ENCODE measurements at places on chromosomes 13 and 19.

- ATAC-seq = no peak
These were observed 711.6 kb upstream of the SLITRK6 start for GRCh38 chr13:86510792-86511191.

- no peak for ATAC-seq
These were observed 1.5 kb downstream of the NDFIP2 start for GRCh38 chr13:79482281-79482970.

DNA sequence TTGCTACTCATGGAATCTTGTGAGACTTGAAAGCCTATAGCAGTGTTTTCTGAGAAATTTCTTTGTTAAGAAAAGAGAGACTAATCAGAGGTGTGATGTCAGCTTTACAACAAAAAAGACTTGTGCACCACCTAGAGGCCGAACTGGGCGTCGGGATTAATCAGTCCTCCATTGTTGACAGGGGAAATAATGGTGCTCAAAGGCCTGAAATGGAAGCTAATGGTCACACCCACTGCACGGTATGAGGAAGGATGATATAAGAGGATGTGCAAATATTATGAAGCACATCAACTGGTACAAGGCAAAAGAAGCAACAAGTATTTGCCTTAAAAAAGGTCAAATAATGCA lies 480.2 kb upstream of the MIR17HG start:
- ATAC-seq = peak; percentile 98

DNA sequence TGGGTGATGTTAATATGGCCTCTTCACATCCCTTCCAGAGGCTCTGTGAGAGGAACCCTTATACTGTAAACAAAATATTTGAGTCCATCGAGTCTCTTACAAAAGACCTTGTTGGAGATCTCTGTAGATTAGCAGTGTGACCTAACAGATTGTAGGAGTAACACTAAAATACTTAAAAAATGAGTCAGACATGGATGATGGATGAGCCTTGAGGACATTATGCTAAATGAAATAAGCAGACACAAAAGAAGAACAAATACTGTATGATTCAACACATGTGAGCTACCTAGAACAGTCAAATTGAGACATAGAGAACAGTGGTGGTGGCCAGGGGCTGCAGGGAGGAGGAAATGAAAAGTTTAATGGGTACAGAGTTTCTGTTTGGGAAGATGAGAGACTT lies 152.2 kb upstream of the UBL3 start:
- no peak for ATAC-seq

DNA sequence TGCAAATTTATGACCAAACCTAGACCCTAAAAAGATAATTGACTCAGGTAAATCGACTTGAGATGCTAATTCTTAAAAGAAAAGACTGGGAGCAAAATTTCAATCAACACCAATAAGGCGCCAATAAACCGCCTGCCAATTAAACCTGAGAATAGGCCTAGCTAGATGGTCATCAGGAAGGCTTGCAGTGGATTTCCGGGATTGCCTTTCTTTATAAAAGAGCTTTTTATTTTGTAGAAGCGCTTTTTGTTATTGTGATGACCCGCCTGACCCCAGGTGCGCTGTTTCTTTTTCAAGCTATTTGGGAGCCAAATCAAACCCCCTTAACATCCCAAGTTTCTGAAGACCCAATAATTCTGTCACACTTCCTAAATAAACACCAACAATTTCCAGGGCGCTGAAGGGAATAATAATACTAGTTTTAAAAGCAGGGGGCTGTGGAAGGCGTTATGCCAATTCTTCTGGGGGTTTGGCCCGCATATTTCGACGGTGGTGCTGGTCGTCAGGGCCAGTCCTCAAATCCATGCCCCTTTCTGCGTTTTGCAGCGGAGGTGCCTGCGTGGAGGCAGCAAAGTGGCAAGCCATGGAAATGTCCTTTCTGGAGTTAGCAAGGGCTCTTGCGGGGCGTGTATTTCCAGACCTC lies 2.9 kb upstream of the ZIC5 start:
- no peak for ATAC-seq

DNA sequence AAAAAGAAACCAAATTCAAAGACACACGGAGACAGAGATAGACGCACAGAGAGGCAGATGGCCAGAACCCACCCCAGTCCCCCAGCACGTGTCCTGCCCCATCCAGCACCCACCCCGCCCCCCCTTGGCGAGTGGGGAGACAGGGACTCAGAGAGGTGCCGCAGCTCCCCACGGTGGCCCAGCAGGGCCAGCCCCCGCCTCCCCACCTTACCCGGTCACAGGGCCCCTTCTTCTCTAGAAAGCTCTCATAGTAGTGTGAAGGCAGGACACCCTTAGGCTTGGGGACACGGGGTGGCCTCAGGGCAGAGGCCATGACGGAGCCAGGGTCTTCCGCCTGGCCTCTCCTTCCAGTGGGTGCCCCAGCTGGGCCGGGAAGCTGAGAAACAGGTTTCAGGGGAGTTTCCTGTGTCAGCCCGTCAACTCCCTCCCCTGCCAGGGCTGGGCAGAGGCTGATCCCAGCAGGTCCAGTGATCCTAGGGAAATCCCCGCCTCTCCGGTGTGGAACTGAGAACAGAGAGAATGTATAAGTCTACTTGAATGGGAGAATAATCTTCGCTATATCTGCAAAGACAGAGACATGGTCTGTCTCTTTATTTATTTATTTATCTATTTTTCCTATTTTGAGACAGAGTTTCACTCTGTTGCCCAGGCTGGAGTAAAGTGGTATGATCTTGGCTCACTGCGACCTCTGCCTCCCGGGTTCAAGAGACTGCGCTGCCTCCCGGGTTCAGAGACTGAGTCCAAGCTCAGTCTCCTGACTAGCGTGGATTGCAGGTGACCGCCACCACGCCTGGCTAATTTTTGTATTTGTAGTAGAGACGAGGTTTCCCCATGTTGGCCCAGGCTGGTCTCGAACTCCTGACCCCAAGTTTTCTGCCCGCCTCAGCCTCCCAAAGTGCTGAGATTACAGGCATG lies at the start of gene STAP2:
Gene STAP2 (minus strand): TSS at position 387 of the 915 bp plus-strand sequence. CDS start 74 bp downstream, at position 313.
- ATAC-seq = no peak

DNA sequence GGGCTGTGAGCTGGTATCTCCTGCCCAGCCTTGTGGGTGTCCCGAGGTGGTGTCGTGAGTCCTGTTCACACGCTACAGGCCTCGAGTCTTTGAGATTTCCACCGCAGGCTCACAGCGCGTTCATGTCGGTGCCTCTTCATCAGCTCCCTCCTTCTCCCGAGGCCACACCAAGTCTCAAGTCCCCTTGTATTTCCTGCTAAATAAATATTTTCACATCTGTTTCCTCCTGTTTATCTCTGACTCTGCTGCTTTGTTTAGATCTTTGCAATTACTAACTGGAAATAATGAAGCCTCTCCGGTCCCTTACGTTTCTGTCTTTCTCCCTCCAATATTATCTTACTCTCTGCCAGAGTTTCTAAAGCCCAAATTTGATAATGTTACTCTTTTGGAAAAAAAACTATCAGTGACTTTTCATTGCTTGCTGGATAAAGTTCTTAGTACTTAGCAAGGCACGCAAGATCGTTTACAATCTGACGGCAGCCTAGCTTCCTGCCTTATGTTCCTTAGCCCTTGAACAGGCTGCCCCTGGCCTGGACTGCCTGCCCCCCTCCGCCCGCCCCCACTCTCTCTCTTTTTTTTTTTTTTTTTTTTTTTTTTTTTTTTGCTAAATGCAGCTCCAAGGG lies 130.5 kb upstream of the RNF113B start:
- no peak for ATAC-seq

GRCh38 chr19:46714444-46715106 lies 2.3 kb downstream of the PRKD2 start:
- no peak for ATAC-seq

DNA sequence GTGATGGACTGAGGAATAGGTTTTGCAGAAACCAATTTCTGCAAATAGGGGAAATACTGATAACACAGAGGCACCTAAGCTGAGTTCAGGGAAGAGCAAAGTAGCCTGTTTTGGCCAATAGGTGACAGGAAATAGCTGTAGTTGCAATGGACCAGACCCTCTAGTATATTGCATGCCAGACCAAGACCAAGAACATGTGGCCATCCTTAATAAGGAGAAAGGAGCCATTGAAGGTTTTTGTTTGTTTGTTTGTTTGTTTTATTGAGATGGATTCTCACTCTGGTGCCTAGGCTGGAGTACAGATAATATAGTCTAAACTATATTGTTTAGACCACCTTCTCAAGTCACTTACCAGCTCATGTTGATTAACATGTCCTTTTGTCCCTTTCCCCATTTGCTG lies 101.5 kb downstream of the ZNF557 start:
- ATAC-seq = no peak
